AML-193 (cell line): ENCODE measurements at places on chromosomes 7 and 10.
A peak's percentile ranks its signal among the peaks of the same experiment; 100 is the strongest.

DNA sequence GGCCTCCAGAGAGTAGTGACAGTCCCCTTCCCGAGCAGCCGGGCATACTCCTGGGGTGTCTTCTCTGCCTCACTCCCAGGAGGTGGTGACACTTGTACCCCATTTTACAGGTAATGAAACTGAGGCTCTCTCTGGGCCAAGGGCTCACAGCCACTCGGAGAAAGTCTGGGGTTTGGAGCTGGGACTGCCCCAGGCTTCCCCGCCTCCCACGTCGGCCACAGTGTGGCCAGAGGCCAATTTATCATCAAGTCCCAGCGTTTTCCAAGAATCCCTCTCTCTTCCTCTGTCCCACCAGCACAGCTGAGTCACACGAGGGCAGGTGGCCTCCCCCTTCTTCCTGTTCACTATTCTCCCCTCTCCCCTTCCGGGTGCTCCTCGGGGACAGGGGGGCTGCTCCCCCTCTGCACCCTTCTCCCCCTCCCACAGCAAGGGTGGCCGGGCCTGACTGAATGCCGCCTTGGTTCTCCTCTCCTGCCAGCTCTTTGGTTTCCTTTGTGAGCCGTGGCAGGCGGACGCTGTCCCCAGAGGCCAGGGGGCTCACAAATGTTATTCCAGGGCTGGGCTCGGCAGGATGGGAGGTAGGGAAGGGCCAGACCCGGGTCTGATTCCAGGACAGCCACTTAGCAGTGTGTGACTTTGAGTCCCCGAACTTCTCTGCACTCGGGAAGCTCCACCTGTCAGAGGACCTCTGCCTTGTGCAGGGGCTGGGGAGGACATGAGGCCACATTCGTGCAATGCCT lies 17.7 kb downstream of the CLIP2 start:
- DNase-seq = no peak

DNA sequence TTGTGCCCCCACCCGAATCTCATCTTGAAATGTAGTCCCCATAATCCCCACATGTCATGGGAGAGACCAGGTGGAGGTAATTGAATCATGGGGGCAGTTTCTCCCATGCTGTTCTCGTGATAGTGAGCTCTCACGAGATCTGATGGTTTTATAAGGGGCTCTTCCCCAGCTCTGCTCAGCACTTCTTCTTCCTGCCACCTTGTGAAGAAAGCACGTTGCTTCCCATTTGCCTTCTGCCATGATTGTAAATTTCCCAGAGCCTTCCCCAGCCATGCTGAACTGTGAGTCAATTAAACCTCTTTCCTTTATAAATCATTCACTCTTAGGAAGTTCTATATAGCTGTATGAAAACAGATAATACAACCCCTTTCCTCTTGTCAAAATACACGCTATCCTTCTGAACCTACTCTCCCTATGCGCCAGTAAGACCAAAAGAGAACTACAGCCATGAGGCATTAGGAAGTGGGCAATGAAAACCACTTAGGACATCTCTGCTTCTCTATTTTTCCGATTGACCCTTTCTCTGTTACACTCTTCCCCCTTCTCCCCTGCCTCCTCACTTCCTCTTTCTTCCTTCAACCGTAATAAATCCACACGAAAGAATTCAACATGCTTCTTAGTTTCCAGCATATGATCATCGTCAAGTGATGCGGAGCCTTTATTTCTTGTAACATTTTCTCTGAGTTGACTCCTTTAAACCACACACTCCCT lies 101.2 kb upstream of the WDR11 start:
- peak; percentile 73 for DNase-seq

DNA sequence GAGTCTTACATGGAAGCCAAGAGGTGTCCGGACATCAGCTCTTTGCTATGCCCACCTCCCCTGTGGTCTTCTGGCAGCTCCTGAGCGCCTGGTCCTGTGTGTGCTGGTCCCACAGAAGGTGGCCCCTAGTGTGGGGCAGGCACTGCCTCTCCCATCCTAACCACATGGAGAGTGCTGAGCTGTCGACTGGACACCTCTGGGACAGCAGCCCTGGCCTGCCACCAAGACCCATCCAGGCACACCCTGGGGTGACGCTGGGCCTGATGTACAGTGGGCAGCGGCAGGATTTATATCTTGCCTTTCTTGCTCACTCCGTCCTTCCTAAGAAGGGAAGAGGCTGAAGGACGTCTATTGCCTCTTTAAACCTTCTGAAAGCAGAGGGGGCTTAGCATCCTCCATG lies 98.7 kb downstream of the EBF3 start:
- DNase-seq = no peak

DNA sequence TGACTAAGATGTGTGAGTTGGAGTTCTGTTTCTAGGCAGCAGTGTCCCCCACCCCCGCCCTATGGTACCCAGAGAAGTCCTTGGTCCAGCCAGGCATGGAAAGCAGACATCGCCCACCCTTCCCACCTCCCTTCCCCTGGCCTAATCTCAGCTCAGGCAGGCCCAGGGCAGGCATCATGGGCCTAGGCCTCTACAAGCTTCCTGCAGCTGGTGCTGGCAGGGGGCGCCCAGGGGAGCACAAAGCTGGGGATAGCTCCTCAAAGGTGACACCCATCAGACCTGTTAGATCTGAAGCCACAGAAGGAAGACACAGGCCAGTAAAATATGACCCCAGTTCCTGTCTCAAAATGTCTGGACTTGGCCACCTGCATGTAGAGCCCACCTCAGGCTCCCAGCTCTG lies 18.9 kb upstream of the UNC5B start:
- no peak for DNase-seq

DNA sequence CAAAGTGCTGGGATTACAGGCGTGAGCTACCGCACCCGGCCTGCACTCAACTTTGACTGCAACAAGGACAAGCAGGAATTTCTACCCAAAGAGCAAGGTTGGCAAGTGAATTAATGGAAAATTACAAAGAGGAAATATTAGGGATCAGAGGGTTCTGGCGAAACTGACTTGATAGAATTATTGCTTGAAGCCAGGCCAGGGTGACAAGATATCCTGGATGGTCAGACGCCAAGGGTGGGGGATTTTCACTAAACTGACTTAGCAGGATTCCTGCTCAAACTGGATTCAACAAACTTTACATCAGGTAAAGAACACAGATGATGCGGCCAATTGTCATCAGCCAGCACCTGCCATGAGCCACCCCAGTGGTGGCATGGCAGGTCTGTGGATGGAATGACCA lies 603.6 kb upstream of the MGMT start:
- DNase-seq = no peak

DNA sequence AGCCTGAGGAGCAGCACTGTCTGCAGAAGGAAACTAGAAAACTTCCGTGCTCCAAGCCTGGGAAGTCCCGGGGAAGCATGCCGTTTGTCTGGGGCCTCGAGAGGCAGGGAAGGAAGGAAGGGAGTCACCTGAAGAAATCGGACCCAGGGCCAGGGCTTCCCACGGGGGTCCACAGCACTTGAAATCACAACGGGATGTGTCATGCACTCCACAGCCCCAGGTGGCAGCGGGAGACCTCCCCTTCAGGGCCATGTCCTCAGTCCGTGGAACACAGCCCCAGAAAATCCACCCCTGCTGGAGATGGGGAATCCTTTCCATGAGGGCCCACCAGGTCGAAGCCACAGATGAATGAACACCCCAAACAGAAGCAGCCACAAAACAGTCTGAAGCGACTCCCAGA lies 239.5 kb downstream of the MGMT start:
- DNase-seq = no peak
